ENCODE measurements at places on chromosomes 13 and 19.

- DNase-seq = no peak
Measured at GRCh38 chr13:81907787-81908372, 1567.0 kb upstream of the SPRY2 start.

DNA sequence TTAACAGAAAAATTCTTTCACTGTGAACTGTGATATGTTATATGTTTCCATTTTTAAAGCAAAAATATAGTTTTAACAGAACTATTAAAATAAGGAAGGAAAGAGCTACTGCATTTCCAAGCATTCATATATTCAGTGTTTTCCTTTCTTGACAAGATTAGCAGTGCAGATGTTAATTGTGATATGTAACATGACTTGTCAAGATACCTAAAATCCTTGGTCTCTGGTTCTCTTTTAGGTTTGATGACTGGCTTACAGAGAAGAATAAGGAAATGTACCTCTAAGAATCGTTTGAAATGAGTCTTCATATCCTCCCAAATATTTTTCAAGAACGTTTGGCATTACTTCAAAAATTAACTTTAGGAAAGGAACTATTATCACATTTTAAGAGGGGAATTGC is 907.2 kb downstream of the PCDH9 start:
- DNase-seq = no peak

GRCh38 chr19:33251526-33252090 is 26.0 kb upstream of the SLC7A10 start:
- DNase-seq = no peak

DNA sequence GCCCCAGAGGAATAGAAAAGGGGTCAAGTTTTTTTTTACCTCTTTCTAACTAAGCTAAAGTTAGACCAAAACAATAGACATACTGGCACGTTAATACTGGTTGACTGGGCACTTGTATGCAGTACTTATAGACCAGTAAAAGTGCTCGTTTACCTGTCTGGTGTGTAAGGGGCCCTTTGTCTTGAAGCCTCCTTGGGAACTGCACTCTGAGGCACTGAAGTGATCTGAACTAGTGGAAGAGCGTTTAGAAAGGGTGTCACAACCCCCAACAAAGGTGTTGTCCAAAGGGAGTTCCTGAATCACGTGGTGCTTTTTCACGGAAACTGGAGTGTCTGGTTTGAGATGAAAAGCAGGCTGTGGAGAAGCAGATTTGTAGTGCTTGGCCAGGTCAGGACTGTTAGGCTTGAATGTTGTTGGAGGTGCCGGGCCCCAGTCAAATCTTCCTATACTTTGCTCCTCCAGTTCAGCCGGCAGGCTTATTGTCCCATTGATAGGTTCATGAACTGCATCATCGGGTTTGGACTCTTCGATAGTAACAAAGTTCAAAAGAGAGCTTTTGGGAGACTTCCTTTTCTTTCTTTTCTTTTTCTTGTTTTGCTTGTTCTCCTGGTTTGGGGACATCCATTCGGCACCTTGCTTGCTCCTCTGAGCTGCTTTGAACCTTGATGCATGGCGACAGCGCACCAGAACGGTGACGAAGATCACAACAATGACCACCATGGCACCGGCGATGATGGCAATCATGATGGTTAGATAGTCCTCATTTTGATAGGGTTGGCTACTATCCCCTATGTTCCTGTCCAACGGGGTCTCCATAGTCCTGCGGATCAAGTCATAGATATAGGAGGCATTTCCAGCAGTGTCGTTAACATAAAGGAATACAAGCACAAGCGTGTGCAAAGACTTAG is 4.6 kb downstream of the PCDH9 start:
- DNase-seq = no peak

GRCh38 chr19:29860492-29860891 is 48.7 kb downstream of the CCNE1 start:
- no peak for DNase-seq

GRCh38 chr13:27790523-27790922 is 1.8 kb upstream of the GSX1 start:
- DNase-seq = no peak

DNA sequence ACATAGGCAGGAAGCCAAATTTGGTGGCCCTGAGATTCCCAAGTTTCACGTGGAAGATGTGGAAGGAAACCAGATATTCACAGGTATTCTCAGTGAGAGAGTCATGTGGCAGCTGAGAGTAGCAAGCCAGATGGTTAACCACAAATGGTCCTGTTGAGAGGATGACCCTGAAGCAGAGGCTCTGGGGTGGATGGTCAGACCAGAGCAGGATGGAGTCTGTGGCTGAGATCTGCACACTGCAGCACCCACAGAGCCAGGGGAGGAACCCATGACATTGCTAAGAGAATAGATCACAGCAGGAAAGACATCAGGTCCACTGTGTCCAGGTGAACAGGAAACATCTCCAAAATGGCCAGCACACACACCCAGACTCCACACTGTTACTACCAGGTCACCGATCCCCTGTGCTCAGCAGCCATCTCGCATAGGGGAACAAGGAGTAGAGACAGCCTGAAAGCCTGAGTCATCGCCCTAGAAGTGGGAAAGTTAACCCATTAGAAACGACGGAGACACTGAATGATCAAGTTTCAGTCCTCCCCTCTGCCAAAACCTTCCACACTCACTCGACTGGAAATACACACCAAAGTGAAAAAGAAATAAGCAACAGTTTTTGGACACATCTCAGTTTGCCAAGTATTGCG is 160.0 kb downstream of the RBM26 start:
- no peak for DNase-seq

DNA sequence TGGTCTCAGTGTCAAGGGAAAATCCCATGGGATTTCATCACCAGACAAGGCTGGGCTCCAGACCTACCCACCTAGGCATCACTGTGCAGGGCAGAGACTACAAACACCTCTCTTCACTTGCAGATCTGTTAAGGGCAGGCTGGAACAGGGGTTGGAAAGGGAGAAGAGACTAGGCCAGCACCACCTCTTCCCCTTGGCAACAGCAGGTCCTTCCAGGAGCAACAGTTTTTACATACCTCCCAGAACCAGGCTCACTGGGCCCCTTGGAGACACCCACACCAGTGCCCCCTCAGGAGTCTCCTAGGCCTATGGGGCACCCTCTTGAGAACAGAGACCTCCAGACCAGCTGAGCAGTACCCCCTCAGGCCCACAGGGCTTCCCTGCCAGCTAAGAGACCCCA is 2.5 kb upstream of the UBE2M start:
- no peak for DNase-seq

DNA sequence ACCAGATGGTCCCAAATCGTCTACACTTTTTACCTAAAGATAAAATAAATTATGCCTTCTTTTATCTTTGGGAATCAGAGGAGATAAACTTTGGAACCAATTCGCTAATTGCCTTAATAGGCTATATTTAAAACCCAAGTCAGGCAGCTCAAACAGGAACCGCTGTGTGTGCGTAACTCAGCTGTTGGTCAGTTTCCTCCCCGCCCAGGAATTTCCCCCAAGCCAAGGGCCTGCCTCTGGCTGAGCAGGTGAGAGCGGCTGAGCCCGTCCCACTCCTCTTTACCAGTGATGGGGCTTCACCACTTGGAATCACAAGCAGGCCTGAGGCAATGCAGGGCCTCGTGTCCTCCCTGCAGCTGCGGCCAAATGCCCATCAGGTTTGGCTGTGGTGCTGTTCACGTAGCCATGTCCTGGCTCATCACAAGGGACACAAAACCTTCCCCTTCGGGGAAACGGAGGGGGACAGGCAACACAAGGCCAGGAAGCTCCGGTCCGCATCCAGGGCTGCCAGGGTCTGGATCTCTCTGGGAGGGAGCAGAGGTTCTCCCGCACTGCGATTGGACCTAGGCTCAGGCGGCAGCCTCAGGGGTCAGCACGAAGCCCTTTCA is 503 bp upstream of the SLC7A9 start:
- no peak for DNase-seq

DNA sequence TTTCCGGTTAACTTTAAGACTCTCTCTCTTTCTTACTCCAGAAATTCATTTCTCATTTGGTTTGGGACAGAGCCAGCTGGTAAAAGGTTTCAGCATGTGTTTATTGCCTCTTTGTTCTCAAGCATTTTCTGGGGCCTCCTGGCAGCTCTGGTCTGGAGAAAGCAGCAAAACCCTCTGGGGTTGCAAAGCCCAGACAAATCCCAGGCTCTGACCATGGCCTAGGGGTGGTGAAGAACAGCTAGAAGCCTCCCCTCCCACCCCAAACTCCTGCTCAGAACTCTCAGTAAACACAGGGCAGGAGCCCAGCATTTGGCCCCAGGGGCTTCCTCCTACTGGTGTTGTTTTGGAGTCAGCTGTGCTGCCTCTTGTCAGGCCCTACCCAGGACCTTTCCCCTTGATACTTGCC is 124.2 kb upstream of the SERP2 start:
- no peak for DNase-seq

DNA sequence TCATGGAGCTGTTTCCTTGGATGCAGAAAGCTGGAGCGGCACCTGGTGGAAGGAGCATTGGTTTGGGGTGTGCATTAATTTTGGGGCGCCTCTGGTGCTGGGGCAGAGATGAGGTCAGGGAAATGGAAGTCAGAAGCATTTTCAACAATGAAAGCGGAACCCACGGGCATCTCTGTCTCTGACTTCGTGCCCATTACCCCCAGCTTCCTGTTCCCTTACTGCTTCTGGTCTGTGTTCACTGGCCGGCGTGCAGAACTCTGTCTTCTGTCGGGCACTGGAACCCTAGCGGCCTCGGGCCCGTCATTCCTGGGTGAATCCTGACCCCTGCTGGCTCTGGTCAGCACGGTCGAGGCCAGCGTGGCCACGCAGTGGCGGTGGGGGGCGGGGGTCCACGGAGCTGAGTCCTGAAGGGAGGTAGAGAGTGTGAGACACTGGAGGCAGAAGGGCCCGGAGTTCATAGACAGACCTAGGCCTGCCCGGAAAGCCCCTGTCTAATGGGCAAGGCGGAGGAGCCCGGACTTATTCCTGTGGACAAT is 7.9 kb upstream of the LINGO3 start:
- DNase-seq = peak; percentile 8

- DNase-seq = no peak
Measured at GRCh38 chr13:112143046-112143752, 76.2 kb downstream of the SOX1 start.

DNA sequence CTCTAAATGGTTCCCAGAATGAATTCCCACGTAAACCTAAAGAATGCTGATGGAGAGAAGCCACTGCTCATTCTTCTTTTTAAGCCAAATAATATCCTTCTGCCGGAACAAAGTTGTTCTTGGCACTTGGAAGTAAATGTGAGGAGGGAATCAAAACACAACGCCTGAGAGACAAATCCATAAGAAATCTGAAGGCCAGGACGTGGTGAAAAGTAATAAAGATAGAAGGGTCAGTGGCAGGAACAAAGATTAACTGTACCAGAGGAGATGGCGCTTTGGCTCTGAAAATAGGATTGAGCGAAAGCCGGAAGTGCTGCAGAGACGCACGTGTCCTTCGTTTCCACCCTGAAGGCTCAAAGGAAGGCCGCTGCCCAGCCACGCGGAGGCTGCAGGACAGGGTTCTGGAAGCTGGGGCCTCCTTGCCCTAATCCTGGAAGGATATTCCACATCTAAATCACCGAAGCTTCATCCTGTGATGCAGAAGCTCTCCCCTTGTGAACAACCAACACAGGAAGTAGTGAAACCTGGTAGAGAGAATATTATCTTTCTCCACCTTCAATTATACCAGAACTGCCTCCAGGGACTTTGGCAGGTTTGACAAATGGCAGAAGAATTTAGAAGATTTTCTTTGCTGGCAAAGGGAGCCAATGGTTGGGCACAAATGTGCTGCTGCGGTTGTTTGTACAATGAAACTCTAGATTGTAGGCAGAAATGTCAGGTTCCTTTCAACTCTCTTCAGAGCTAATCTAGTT is 214.6 kb upstream of the SERP2 start:
- DNase-seq = no peak

DNA sequence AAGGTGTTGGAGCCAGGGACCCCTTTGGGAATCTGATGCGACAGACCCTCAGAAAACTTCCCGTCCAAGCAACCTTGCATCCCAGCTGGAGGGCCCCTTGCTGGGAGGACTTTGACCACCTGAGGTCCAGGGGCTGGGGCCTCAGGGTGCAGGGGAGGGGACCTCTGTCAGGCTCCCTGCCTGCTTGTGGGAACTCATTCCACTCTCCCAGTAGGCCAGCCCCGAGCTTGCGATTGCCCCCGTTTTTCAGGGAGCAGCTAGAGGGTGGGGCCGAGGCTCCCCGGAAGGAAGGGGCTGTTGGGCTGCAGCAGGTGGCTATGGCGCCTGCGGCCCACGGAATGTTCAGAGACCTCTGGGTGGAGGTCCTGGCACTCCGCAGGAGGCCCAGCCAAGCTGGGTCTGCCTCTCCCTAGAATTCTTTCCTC is 2.8 kb downstream of the GNA11 start:
- no peak for DNase-seq

DNA sequence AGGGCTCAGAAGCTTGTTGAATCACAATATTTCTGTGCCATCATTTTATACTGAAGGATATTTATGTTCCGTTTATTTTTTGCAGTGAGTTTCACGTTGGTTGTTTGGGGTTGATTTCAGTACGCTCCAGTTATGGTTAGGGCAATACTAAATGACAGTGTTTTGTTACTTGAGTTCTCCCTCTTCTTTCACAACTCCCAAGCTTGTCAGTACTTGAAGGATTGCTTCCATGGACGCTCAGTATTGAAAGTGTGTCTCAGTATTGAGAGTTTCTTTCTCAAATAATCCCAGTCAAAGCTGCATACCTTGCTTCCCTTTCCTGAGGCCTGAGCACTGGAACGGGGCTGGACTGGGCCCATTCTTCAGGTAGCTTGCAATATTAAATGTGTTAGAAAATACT is 38.9 kb downstream of the LACC1 start:
- no peak for DNase-seq

GRCh38 chr19:28966737-28967399 is 246.1 kb downstream of the UQCRFS1 start:
- no peak for DNase-seq

DNA sequence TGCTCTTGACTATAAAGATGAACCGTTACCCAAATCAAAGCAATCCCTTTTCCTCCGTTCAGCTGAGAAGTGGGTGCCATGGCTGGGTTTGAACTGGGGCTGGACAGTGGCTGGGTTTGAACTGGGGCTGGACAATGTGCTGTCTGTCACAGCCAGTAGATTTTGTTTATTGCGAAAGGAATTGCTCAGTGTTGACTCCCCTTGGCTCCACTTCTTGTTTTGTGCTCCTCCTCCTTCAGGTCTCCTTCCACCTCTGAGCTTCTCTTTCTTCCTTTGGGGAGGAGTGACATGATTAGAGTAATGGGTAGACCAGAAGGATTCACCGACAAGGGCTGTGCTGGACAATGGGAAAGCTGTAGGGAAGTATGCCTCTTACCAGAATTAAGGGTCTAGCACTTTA is 19.4 kb upstream of the MBNL2 start:
- no peak for DNase-seq

GRCh38 chr13:43081866-43082265 is 58.5 kb downstream of the DNAJC15 start:
- no peak for DNase-seq
